ENCODE measurements at places on chromosomes 5 and 9.

DNA sequence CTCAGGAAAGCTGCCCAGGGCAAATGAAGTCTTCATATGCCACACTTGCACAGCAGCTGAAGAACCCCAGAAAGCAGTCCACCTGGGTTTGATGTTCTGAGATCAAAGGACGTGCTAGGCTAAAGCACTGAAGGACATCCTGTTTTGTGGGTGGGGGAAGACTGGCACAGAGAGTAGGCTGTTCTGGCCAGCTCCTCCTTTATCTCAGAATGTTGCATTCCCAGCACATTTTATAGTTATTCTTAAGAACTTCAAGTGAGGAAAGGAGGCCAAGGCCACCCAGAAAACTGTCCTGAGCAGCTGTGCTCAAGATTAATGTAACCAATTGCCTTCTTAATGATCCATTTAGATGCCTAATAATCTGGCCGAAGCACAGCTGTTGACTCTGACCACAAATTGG, 10.9 kb downstream of the SHOC1 start:
- no peak for DNase-seq

- DNase-seq: peak; percentile 43
Observed at GRCh38 chr9:133199648-133200321, 9.3 kb downstream of the OBP2B start.

DNA sequence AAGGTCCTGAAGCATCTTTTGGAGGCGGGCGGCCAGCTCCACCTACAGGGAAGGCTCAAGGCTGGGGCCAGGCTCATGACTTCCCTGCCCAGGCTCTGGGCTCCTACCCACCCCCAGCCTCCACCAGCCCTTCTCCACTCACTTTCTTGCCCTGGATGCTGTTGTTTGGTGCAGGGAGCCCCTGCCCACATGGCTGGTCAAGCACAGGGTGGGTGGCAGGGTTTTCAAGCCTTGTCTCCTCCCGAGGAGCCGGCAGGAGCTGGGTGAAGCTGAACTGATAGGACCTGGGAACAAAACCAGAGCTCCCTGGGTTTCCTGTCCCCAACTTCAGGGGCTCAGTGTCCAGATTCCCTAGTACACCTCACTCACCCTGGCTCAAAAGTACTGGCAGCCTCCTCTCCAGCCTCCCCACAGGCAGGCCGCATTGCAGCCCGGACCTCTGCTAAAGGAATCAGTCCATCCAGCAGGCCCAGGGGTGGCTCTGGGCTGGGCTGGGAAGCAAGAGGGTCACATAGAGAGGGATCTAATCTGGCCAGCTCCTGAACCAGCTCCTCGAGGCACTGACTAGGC, 6.9 kb downstream of the SHROOM1 start:
- no peak for DNase-seq

- no peak for DNase-seq
Observed at GRCh38 chr5:152077-152476, 39.2 kb upstream of the LRRC14B start.

- DNase-seq: no peak
Observed at GRCh38 chr9:81678088-81678487, 11.3 kb downstream of the TLE1 start.

- DNase-seq: peak; percentile 59
Observed at GRCh38 chr9:92097997-92098482, 17.2 kb downstream of the SPTLC1 start.

- no peak for DNase-seq
Observed at GRCh38 chr9:109993250-109993978, 213.4 kb downstream of the PALM2AKAP2 start.

- DNase-seq: no peak
Observed at GRCh38 chr9:113488490-113488889, 25.0 kb downstream of the RGS3 start.

DNA sequence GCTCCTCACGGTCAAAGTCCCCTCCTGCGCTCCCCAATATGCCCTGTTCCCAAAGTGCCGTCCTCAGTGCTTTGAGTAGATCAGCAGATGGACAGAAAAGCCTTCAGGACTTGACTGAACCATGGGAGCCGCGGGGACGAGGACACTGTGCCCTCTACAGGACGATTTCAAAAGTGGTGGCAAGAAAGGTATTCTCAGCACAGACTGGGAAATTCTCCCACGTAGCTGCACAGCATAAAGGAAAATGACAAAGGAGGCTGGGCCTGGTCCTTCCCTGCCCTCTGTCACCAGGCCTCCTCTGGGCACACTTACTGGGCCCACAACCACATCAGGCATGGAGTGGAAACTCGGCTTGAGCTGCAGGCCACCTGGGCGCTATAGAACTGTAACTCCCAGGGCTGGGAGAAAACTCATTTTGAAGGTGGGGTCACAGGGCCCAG, 16.7 kb upstream of the MTMR12 start:
- DNase-seq: peak; percentile 59

DNA sequence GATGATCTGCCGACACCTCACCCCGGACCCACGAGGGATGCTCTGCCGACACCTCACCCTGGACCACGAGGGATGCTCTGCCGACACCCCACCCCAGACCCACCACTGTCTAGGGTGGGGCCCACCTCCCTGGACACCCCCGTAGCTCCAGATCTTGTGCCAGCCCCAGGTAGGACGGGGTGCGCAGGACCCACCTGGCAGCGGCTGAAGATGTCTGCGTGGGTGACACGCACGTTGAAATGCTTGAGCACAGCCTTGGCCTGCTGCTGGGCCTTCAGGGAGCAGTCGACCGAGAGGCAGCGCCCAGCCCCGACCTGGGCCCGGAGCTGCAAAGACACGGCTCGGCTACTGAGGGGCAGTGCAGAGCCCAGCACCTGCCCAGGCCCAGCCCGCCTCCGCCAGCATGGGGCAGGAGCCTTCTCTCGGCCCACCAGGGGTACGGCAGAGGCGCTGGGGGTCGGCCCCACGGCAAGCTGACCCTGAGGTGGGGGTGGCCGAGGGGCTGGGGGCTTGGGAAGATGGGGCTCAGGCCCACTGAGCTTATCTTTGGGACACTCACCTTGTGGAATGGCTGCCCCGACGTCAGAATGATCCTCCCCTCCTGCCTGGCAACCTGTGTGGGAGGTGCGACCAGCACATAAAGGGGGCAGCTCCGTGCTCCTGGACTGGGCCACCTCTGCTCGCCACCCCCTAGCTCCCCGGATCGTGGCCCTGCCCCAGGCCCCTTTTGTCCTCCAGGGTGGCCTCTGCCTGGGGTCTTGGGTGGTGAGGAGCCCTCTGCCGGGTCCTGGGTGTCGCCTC, 21.7 kb upstream of the NRARP start:
- DNase-seq: no peak

DNA sequence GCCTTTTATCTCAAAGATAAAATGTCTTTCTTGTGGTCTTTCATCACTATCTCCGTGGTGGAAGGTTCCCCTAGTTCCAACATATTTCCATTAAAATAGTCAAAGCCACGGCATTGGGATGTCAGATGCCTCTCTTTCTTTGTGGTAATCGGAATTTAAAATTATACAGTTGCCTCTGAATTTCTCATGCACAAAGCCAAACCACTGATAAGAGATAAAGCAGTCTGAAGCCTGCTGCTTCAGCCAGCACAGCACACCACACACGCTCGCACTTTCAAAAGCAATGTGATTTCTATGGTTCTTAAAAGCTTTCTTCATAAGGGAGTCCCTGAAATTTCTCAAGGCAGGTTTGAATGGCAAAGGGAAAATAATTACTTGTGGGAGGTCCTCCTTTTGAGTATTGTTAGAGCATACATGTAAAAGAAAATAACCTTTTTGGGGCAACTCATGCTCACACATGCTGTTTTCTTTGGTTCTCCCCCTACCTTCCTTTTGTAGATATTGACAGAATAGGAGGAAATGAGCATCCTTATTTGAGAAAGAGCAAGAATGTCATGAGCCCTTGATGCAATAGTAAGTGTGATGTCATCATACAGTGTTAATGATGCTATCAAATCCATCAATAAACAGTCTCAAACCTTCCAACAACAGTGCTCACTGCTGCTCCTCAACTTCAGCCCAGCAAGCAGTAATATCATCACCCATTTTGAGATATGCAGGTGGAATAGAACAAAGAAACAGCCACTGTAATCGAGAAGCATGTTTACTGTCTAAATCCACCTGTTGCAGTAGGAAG, 85.7 kb upstream of the PPP1R2B start:
- DNase-seq: no peak

DNA sequence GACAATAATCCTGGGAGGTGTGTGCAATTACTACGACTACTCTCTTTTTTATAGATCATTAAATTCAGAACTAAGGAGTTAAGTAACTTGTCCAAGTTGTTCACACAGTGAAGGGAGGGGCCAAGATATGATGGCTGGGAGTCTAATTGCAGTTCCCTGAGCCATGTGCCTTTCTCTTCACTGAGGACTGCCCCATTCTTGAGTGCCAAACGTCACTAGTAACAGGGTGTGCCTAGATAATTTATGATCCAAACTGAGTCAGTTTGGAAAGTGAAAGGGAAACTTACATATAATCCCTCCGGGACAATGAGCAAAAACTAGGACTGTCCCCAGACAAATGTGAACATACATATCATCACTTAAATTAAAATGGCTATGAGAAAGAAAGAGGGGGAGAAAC, 20.2 kb downstream of the IL7R start:
- no peak for DNase-seq

DNA sequence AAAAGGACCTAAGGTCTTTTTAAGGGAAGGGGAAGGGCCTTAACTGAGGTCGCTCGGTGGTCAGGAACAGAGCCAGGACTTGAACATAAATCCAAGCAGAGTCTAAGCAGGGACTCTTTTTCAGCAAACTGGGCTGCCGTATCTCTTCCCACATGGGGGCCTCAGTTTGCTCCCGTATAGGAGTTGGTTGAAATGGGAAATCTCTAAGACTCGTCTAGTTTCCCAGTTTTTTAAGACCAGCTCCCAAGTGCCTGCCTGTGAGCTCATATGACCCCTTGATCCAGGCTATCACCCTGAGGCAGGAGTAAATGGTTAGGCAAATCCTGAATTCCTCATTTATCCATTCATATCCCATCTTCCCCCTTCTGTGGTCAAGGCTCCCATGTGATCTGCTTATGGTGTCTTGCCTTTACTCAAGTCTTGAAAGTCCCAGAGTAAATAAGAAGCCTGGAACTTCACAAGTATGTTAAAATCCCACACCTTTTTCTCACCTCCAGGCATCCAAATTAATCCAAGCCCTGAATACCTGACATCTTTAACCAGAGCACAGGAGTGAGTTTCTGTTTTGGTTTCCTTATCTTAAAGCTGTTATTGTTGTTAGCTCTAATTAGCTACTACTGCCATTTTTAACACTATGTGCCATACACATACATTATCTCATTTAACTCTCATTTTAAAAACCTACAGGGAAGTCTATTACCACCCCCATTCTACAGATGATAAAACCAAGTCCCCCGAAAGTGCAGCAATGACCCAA, 3.0 kb downstream of the ARSI start:
- no peak for DNase-seq

GRCh38 chr5:142182840-142183239, 74.3 kb downstream of the NDFIP1 start:
- no peak for DNase-seq

DNA sequence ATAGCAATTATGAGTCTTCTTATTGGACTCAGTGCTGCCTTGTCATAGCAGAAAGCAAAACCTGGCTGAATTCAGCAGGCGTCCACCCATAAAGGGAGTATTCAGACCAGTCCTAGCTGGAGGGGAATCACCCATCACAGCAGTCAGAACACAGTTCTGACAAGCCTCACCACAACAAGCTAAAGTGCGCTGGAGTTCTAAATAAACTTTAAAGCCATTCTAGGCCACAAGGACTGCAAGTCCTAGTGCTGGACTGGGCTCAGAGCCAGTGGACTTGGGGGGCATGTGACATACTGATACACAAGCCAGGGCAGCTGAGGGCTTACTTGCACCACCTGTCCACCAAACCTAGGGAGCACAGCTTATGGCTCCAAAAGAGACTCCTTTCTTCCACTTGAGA, 115.3 kb upstream of the PCSK5 start:
- no peak for DNase-seq

- DNase-seq: no peak
Observed at GRCh38 chr5:173435447-173435846, 107.2 kb upstream of the STC2 start.

GRCh38 chr5:81530919-81531318, 137.0 kb upstream of the ACOT12 start:
- DNase-seq: no peak

- no peak for DNase-seq
Observed at GRCh38 chr9:122239722-122240121, 11.0 kb upstream of the LHX6 start.

DNA sequence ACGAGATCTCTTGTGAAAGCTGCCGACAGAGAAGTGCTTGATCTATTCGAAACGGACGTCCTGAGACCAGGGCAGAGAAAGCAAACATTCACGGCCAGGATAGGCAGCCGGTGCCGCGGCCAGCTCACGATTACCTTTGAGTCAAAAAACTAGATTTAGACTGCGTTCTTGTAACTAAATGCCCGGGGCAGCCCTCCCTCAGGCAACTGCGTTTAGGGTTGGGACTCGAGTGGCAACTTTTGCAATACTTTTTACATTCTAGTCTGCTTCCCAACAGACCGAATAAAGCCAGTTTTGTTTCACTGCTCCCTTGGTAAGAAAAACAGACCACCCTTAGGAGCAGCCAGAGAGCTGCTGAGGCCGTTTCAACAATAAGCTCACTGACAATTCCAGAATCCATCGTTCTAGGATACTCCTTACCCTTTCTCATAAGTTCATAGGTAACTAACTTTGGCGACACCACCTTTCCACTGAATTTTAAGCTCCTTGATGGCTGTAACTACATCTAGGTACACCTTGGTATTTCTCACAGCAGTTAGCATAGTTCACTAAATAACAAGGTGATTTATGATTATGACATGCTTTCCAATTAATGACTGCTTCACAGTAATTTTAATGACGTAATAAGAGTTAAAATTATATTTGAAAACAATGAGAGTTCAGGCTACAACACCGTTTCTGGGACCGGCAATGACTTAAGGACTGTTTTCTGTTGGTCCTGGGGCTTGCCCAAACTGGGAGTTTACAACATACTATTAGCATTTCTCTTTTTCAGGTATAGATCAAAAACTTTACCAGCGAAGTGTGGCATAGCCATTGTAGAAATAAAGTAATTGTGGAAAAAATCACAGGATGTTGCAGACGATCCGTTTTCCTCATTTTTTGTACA, 899 bp upstream of the RAPGEF6 start:
- peak; percentile 35 for DNase-seq

GRCh38 chr9:83981126-83981871, 694 bp downstream of the RMI1 start:
- DNase-seq: peak; percentile 15

DNA sequence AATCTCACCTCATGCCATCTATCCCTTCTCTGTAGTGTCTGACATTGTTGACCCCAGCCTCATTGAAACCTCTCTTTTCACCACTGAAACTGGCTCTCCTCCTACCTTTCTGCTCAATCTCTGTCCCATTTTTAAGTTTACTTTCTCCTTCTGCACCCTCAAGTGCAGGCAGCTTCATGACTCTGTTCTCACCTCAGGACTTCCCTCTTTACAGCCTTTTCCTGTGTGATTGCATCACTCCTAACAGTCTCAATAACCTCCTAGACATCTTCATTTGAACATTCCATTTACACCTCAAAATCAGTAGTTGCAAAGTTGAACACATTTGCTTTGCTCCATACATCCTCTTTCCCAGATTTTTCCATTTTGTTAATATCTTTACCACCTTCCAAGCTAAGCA, 172.1 kb downstream of the RASEF start:
- DNase-seq: no peak

GRCh38 chr9:124443625-124444024, 6.6 kb upstream of the ADGRD2 start:
- no peak for DNase-seq

- no peak for DNase-seq
Observed at GRCh38 chr5:2750758-2751464, 566 bp downstream of the IRX2 start.

Measured in CD4-positive, alpha-beta T cell treated with Interleukin-4 for 4 hours (primary cell).